ENCODE measurements at places on chromosomes 2 and 18. TPM values are rescaled to one million over a fixed set of nuclear protein-coding genes. Genes with fewer than 3 reads are reported as not detected.

DNA sequence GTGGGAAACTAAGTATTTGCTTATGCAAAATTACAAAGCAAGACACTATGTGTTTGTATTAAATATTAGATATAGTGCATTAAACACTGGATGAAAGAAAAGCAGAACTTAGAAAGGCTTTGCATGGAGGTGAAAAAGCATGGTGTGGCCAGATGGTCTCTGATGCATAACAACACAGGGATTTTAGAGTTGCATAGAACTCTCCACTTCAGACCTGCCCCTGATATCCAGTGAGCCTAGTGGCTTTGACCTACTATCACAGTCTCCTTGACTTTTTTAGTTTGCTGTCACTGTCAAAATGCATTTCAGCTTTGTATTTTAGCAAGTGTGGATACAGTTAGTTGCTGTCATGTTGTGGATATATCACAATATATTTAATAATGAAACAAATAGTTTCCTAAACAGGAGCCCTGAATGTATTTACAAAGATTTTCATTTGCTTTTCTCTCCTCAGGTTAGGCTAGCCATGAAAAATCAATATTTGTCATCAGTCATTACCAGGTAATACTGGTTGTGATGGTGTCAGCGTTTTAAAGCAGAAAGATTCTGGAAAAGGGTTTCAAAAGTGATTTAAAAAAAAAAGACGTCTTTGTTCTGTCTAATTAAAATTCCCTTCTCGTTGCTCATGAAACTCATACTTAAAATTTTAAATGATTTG, 5.2 kb downstream of the CSRNP3 start:
- no peaks in the 10 kb centered on the region for H3K27me3 ChIP-seq
- H3K36me3 ChIP-seq, result no peaks in the 10 kb centered on the region
- peaks cover 45% of the 10 kb centered on the region for H3K4me1 ChIP-seq
- no peak for DNase-seq
- peak overlapping the region; percentile 75 for H3K27ac ChIP-seq
- no peak overlapping the region for H3K4me3 ChIP-seq

DNA sequence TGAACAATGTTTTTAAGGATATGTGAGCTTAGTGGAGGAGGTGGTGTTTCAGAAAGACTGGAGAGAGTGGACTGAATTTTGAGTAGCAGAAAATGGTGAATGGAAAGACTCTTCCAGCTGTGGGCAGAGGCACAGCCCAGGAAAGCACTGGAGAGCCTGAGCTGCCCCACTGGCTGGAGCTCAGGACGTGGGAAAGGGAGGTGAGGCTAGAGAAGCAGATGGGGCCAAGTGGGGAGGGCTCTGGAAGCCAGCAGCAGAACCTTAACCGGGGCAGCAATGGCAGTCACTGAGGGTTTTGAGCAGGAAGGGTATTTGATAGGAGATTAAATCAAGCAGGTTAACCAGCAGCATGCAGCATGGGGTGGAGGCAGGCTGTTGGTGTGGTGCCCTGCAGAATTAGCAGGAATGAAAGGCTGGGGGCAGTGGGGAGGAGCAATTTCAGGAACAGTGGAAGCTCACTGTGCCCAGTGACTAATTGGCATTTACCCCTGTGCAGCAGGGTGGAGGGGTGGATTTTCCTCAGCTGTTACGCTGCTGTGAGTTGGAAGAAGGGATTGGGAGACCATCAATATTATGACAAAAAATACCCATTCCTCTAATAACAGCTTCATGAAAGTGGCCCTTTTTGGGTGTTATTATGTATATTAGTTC, 136.2 kb downstream of the CERS6 start:
- no peak for DNase-seq
- no peak overlapping the region for H3K4me3 ChIP-seq
- H3K4me1 ChIP-seq, result peaks cover 53% of the 10 kb centered on the region
- no peaks in the 10 kb centered on the region for H3K36me3 ChIP-seq
- H3K27ac ChIP-seq, result peak overlapping the region; percentile 26

GRCh38 chr2:34368304-34368703, 769.2 kb upstream of the FAM98A start:
- H3K4me1 ChIP-seq, result peaks cover 53% of the 10 kb centered on the region
- no peaks in the 10 kb centered on the region for H3K36me3 ChIP-seq
- no peak overlapping the region for H3K4me3 ChIP-seq
- no peak overlapping the region for H3K27ac ChIP-seq

DNA sequence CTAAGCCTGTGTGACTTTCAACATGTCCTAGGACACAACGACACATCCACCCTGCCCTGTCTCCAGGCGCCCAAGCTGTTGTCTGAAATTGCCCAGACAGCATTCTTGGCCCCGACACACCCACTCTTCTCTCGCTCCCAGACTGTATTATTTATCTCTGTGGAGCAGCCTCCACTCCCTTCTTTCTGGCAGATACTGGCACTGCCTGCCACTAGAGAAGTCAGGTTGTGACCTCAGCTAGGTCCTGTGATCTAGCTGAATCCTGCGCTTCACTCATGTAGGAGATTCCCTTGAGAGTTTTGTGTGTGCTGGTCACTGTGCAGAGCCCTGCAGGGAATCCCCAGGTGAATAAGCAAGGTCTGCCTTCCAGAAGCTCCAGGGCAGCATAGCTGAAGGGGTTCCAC, 77.1 kb upstream of the TNP1 start:
- no peak overlapping the region for H3K27ac ChIP-seq
- H3K36me3 ChIP-seq, result no peaks in the 10 kb centered on the region
- H3K4me3 ChIP-seq, result no peak overlapping the region
- no peaks in the 10 kb centered on the region for H3K27me3 ChIP-seq
- no peak for DNase-seq

GRCh38 chr18:74715306-74715705, 117.6 kb downstream of the ZNF407 start:
- peaks cover 25% of the 10 kb centered on the region for H3K4me1 ChIP-seq
- H3K27me3 ChIP-seq, result no peaks in the 10 kb centered on the region
- peak overlapping the region; percentile 52 for H3K27ac ChIP-seq
- H3K36me3 ChIP-seq, result no peaks in the 10 kb centered on the region
- no peak for DNase-seq

DNA sequence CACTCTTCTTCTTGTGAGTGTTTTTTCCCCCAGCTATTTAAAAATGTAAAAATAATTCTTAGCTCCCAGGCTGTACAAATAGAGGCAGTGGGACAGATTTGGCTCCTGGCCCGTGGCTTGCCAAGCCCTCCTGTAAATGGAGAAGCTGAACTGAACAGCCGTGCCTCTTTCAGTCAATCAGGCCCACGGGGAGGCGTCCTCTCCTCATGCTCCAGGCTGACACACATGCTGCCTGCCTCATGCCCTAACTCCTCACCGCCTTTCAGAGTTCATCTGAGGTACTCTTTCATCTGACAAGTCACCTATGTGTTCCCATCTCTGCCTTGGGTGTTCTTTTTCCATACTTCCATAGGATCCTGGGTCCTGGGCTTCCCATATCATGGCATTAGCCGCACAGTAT, 58.9 kb downstream of the BMP10 start:
- H3K4me1 ChIP-seq, result peaks cover 16% of the 10 kb centered on the region
- no peak overlapping the region for H3K27ac ChIP-seq
- H3K36me3 ChIP-seq, result no peaks in the 10 kb centered on the region
- H3K27me3 ChIP-seq, result no peaks in the 10 kb centered on the region
- H3K4me3 ChIP-seq, result no peak overlapping the region

DNA sequence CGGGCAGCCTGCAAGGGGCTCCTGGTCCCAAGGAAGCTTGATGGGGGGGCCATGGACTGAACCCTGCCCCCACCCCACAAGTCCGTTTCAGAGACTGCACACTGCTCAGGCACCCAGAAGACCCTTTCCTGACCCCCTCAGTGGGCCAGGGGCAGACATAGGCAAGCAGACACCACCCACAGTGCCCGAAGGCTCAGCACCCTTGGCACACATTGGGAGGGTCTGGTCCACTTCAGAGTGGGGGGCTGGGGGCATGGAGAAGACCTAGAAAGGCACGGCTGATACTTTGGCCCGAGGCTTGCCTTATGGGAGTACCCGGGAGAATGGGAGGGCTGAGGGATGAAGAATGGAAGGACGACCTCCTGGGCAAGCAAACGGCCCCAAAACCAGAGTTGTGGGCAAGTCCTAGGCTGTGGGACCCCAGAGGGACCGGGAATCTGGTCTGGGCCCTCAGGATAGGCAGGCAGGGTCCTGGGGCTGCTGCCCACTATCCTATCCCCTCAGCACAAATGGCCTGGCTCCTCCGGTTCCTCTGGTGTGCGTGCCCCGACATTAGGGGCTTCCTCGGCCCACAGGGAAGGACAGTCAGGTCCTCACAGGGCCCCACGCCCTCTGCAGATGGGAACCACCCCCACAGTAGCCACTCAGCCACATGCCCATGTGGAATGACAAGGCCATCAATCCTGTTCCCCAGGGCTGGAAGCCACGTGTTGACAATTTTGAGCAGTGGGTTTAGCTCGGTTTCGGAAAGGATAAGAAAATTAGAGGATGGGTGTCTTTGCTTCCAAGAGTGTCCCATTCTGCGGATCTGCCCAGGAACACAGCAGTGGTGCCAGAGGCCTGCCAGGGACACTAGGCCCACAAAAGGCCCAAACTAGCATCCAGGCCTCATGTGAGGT, 15.0 kb upstream of the GPC1 start:
- no peaks in the 10 kb centered on the region for H3K4me1 ChIP-seq
- H3K36me3 ChIP-seq, result peaks cover 13% of the 10 kb centered on the region
- no peak overlapping the region for H3K4me3 ChIP-seq
- peaks cover 14% of the 10 kb centered on the region for H3K27me3 ChIP-seq
- peak; percentile 4 for DNase-seq
- no peak overlapping the region for H3K27ac ChIP-seq

GRCh38 chr18:37754141-37754540, 188.5 kb upstream of the CELF4 start:
- H3K27ac ChIP-seq, result no peak overlapping the region
- no peak overlapping the region for H3K4me3 ChIP-seq
- H3K27me3 ChIP-seq, result no peaks in the 10 kb centered on the region
- peaks cover 22% of the 10 kb centered on the region for H3K4me1 ChIP-seq
- no peak for DNase-seq
- H3K36me3 ChIP-seq, result no peaks in the 10 kb centered on the region

- no peaks in the 10 kb centered on the region for H3K36me3 ChIP-seq
- no peak within 1 kb of the TSS for H3K27ac ChIP-seq
- peaks cover 64% of the 10 kb centered on the region for H3K27me3 ChIP-seq
- peak; percentile 39 for DNase-seq
These were observed at the start of gene DOCK10 for GRCh38 chr2:225041851-225042799. DOCK10 (minus strand) TSS chr2:225042468; CDS start chr2:225042374, 94 bp downstream.

DNA sequence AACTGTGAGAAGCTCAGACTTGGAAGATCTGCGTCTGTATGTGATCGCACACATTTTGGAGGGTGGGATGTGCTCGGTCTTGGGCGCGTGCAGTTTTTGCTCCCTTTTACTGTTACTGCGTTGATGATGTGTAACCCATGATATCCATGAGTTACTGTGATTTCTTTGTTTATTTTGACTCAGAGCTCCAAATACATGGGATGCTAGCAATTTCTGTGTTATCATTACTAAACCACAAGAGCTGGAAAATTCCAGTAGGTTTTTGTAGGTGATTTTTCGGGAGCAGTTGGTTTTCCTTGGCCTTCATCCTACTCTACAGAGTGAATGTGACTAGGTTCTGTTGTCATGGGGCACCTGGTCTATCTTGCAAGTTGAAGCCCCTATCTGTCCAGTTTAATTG, 124.2 kb downstream of the AGAP1 start:
- H3K4me3 ChIP-seq, result no peak overlapping the region
- no peaks in the 10 kb centered on the region for H3K27me3 ChIP-seq
- H3K4me1 ChIP-seq, result peaks cover 31% of the 10 kb centered on the region
- no peak overlapping the region for H3K27ac ChIP-seq

- no peak for DNase-seq
- H3K4me1 ChIP-seq, result no peaks in the 10 kb centered on the region
- no peaks in the 10 kb centered on the region for H3K36me3 ChIP-seq
- no peak overlapping the region for H3K4me3 ChIP-seq
These were observed 601.8 kb downstream of the LRP1B start for GRCh38 chr2:141528990-141529389.

GRCh38 chr18:78733762-78734613, 245.6 kb upstream of the SALL3 start:
- no peak overlapping the region for H3K4me3 ChIP-seq
- no peak overlapping the region for H3K27ac ChIP-seq
- no peaks in the 10 kb centered on the region for H3K27me3 ChIP-seq
- no peaks in the 10 kb centered on the region for H3K4me1 ChIP-seq

GRCh38 chr2:72130659-72131360, 16.9 kb downstream of the CYP26B1 start:
- H3K36me3 ChIP-seq, result no peaks in the 10 kb centered on the region
- no peak for DNase-seq
- H3K27me3 ChIP-seq, result peaks cover 2% of the 10 kb centered on the region
- H3K4me3 ChIP-seq, result no peak overlapping the region

- no peaks in the 10 kb centered on the region for H3K36me3 ChIP-seq
- peaks cover 42% of the 10 kb centered on the region for H3K4me1 ChIP-seq
- no peak overlapping the region for H3K4me3 ChIP-seq
- H3K27ac ChIP-seq, result peak overlapping the region; percentile 66
- DNase-seq, result no peak
- no peaks in the 10 kb centered on the region for H3K27me3 ChIP-seq
These were observed 51.1 kb downstream of the PLEKHM3 start for GRCh38 chr2:207974216-207974605.

Gene UGT1A10
- 0.11 TPM for total RNA-seq

Gene SCN9A
- total RNA-seq, result 8.2 TPM

Gene IDH1
- 352 TPM for total RNA-seq

Gene ONECUT2
- total RNA-seq, result 0.87 TPM

Gene LOXL3
- 21.1 TPM for total RNA-seq

Gene PKDCC
- 27.3 TPM for total RNA-seq
